ENCODE measurements at places on chromosomes 3 and 15. TPM values are rescaled to one million over a fixed set of nuclear protein-coding genes. Genes with fewer than 3 reads are reported as not detected.

Gene P3H2
- 10.2 TPM for total RNA-seq

DNA sequence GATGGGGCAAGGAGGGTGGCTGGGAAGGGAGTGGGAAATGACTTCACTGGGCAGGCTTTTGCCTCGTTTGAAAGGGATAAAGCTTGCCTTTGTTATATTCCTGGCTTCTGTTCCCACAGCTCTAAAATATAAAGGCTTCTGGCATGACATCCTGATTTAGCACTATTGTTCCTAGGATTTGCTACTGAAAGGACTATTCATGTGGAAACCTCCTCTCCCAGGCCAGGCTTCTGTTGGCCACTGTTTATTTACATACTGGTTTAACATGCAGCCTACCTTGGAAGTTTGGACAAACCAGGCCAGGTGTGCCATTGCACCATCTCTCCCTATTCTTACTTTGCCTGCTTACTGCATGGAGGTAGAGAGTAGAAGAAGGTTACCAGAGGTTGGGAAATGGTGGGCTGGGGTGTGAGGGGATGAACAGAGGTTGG lies 2.4 kb upstream of the LMCD1 start:
- DNase-seq = peak; percentile 83

GRCh38 chr3:149620291-149621020 lies 37.4 kb downstream of the WWTR1 start:
- DNase-seq = no peak

DNA sequence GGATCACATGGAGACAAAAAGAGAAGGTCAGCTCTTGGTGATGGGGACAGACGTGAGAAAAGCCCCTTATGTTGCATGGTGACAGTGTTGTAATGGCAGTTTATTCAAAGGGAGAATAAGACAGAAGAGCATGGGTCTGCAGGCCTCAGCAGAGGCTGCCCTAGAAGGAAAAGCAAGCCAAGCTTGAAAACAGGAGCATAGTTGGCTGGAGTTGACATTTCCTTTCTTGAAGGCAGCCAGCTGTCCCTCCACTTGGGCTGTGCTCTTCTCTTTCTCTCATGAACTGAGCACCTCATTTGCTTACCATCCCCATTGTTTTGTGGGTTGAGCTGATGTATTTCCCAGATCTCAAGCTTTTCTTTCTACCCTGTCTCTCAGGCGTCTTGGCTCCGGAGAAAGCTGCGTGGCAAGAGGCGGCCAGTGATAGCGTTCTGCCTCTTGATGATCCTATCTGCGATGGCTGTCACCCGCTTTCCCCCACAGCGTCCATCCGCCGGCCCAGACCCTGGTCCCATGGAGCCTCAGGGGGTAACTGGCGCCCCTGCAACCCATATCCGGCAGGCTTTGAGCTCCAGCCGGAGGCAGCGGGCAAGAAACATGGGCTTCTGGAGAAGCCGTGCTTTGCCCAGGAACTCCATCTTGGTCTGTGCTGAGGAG lies 52.9 kb downstream of the GASK1A start:
- no peak for DNase-seq
